GF-D8 (cell line): ENCODE measurements at places on chromosomes 13 and 19.
A peak's percentile ranks its signal among the peaks of the same experiment; 100 is the strongest.

- DNase-seq: no peak
These were observed 18.4 kb upstream of the URI1 start for GRCh38 chr19:29923653-29924052.

GRCh38 chr13:96671073-96671472 is 323.2 kb downstream of the OXGR1 start:
- no peak for DNase-seq

GRCh38 chr13:41599619-41600018 is 142.3 kb downstream of the RGCC start:
- no peak for DNase-seq

GRCh38 chr19:13054626-13055212 is 47.9 kb downstream of the LYL1 start:
- DNase-seq: no peak

DNA sequence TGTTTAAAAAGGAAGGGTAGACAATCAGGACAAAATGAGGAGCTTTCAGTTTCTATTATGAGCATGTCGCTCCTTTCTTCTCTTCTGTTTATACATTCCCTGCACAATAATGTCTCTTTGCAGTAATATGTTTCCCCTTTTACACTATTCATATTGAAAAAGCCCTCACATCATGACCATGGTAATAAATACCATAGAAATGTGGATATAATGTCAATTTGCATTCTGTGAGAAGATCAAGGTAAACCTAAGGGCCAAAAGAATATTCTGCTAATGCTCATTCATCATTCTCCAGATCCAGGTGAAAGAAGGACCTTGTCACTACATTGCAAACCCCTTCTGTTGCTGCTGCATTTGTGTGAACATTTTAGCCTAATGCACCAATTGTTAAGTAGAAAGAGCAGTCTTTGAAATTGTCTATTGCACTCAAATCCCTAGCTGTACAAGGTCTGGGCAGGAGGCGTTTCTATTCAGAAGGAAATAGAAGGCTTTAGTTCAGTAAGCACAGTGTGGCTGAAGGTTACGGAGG is 117.6 kb upstream of the SOX21 start:
- no peak for DNase-seq

GRCh38 chr19:51070334-51071094 is 5.6 kb upstream of the KLK13 start:
- no peak for DNase-seq

GRCh38 chr19:18897094-18898029 is 1.4 kb upstream of the CERS1 start:
- no peak for DNase-seq

GRCh38 chr13:113078902-113079780 is 26.4 kb upstream of the F7 start:
- no peak for DNase-seq

DNA sequence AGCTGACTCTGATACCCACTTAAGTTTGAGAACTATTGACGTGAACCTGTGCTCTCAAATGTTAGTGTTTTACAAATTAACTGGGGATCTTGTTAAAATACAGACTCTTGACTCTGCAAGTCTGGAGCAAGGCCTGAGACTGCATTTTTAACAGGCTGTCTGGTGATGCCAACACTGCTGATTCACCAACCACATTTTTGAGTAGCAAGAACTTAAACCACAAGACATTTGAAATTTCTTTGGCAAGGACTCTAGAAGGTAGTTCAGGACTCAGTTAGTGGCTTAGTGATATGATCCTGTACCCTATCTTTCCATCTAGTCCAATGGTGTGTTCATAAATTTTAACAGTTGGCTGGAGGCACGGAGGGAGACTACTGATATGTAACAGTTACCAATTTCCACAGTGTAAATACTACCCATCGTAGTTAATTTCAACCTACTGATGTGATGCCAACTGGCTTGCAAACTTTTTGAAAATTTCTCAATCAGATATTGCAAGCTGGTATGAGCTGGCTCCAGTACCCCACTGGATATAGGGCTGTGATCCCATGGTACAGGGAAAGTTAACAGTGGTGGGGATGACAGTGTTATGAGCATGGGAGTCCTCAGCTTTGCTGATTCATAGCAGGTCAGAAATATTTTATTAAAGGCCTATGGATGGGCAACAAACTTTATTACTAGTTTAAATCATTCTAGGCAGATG is 255.1 kb downstream of the TBC1D4 start:
- peak; percentile 50 for DNase-seq

- DNase-seq: no peak
These were observed 11.0 kb downstream of the ZNF574 start for GRCh38 chr19:42086770-42087550.

DNA sequence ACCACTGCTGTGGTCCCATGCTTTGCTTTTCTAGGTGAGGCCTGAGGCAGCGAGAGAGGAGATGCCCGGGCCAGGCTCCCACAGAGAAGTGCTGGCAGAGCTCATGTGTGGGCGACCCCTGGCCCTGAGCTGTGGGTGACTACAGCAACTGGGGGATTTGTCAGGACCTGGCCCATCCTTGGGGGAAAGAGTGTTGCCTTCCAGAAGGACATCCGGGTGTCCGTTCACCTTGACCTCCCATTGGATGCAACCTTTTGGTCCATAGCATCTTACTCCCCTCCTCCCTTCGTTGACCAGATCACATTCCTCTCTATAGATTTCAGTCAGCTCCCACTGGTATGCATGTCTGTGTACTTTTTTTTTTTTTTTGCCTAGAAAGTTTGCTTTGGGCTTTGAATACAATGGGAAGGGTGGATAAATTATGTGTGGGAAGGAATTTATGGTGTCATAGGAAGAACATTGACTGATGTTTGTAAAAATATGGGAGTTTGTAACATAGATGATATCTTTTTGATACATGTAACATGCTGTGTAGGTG is 84.2 kb upstream of the RNF113B start:
- DNase-seq: no peak

- DNase-seq: no peak
These were observed 1121.9 kb upstream of the PCDH20 start for GRCh38 chr13:62537593-62537992.

DNA sequence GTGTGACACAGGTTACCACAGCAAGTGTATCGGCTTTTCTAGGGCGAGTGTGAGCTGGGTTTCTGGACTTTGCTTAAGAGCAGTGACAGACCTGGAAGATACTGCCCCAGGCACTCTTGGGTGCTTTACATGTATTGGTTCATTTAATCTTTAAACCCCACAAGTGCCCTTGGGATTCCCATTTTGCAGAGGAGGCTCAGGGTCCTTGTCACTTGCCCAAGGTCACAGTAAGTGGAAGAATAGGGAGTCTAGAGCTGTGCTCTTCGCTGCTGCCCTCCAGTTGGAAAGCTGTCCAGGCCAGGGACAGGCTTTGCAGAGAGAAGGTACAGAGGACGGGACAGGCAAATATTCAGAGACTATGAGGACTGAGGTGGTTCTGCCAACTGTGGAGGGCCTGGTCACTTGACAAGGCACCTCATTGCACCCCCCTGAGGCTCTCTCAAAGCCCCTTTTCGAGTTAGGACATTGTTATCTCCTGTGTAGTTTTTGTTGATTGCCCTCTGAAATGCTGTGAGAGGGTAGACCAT is 42.4 kb downstream of the BBC3 start:
- DNase-seq: no peak

DNA sequence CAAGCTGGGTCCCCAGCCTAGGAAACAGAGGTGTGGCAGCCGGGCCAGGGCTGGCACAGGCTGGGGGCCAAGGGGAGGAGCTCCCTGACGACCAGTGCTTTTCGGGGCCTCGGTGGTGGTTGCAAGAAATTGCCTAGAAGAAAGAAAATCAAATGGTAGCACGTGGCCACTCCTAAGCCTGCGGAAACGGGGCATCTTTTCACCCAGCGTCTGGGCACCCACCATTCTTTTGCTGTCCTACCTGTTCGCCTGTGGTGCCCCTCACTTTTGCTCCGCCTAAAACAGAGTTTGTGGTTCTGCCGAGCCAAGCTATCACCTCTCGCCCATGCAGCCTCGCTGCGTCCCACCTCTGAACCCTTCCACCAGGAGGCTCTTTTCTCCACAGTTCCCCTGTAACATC is 7.1 kb upstream of the KRTDAP start:
- DNase-seq: no peak

GRCh38 chr19:408902-409515 is at the start of gene C2CD4C:
C2CD4C (minus strand) TSS chr19:409147; CDS start chr19:408361, 786 bp downstream.
- no peak for DNase-seq

DNA sequence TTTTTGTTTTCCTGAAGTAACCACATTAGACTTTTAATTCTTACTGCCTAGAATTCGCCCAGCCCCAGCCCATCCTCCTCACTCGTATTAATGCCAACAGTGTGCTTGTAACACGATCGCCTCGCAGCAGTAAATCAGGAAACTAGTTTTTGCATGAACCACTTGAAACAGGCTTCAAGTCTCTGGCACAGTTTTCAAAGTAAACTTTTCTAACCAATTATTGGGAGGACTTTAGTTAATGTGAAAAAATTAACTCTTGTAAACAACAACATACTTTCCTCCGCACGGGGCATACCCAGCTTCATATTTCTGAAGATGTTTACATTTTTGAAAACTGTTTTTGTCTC is 39.2 kb downstream of the TNFRSF19 start:
- no peak for DNase-seq

- no peak for DNase-seq
These were observed 108.3 kb downstream of the CDK8 start for GRCh38 chr13:26362261-26362660.

DNA sequence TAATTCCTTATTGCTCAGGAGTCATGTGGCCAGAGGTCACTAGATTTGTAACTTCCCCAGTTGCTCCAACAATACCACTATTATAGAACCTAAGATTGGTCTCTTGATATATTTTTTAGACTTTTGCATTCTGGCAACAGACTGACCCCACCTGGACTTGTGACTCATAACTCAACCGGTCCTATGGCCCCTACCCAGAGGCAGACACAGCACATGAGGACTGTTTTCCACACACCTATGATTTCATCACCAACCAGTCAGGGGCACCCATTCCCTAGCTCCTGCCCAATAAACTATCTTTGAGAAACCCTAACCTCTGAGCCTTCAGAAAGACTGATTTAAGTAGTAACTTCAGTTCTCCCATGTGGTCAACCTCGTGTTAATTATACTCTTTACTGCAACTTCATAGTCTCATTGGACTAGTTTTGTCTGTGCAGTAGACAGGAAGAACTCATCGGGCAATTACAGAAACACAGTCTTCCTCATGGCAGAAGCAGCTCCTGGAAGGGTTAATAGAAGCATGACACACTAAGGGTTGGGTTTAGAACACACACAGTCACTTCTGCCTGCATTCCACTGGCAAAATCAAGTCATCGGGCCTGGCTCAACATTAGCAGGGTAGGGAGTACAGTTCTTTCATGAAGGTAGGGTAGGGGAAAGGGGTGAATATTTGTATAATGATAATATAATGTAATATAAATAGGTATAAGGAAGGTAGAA is 251.8 kb downstream of the UQCRFS1 start:
- DNase-seq: no peak

DNA sequence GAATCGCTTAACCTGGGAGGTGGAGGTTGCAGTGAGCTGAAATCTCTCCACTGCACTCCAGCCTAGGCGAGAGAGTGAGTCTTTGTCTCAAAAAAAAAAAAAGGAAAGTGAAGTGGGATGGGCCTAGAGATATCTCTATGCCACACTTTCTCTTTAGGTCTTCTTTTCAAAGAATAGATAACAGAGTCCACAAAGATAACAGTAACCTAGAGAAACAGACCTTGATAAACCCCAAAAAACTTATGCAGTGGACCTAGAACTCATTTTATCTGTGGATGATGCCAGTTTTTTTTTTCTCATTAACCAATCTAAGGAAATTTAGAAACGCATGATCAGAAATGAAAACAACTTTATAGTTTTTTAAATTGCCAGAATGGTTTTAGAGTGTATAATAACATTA is 227.4 kb downstream of the LHFPL6 start:
- no peak for DNase-seq

- no peak for DNase-seq
These were observed 1.4 kb downstream of the SIAH3 start for GRCh38 chr13:45850027-45850613.

DNA sequence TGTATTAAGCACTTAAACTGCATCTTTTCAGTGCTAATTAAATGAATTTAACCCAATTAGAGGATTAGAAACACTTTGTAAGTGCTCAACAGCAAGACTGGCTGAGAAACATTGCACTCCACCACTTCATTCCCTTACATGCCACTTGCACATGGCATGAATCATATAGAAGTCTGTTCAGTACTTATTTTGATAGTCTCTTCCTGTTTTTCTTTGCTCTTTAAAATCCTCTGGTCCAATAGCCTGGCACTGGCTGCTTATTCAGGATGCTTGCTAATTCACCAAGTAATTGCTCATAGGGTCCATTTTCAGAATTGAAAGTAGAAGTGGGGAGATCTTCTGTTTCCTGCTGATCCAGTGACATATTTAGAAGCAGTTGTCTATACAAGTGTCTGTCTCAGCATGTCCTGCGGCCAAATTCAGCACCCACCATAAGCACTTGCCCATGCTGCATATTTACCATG is 900.1 kb downstream of the PCDH9 start:
- DNase-seq: no peak

GRCh38 chr13:32320528-32320927 is 5.2 kb downstream of the BRCA2 start:
- DNase-seq: no peak

DNA sequence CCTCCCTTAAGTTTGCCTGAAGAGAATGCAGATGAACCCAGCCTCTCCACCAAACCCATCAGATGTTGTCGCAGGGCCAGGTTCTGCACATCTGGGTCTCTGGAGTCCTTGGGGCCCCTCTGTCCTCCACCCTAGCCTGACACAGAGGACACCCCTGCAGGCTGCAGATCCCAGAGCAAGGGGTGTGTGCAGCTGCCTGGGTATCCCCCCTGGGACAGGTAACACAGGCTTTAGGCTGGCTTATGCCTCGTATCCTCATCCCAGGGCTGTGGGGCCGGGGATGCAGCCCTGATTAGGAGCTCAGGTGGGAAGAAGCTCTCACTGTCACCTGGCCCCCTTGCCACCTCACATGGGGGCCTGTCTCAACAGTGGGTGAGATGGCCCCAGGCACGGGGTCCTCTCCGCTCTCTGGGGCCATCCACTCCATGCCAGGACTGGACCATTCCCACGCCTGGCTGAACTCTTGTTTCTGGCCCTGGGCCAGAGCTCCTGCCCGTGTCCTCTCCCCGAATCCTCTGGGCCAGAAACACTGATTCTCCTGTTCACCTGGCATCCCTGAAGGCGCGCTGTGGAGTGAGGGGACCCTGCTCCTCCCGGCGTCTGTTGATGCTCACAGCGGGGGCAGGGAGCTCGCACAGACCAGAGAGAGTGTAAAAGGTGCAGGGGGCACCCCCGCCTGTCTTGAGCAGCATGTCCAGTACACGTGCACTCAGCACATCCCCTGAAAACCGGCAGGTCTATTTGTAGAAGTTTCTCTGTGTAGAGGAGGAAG is 38.7 kb upstream of the TPM4 start:
- DNase-seq: no peak

DNA sequence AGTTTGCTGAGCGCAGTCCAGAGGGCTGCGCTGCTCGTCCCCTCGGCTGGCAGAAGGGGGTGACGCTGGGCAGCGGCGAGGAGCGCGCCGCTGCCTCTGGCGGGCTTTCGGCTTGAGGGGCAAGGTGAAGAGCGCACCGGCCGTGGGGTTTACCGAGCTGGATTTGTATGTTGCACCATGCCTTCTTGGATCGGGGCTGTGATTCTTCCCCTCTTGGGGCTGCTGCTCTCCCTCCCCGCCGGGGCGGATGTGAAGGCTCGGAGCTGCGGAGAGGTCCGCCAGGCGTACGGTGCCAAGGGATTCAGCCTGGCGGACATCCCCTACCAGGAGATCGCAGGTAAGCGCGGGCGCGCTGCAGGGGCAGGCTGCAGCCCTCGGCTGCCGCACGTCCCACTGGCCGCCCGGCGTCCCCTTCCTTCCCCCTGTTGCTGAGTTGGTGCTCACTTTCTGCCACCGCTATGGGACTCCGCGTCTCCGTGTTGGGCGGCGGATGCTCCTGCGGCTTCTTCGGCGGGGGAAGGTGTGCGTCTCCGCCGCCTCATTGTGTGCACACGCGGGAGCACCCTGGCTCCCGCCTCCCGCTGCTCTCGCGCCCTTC is 772 bp downstream of the GPC6 start:
- DNase-seq: no peak
